ENCODE measurements at places on chromosomes 2 and 18.

- no peak for DNase-seq
Measured at GRCh38 chr2:12762976-12763375, 46.2 kb downstream of the TRIB2 start.

GRCh38 chr2:185127412-185127811 lies 529.1 kb downstream of the ZNF804A start:
- DNase-seq, result no peak

DNA sequence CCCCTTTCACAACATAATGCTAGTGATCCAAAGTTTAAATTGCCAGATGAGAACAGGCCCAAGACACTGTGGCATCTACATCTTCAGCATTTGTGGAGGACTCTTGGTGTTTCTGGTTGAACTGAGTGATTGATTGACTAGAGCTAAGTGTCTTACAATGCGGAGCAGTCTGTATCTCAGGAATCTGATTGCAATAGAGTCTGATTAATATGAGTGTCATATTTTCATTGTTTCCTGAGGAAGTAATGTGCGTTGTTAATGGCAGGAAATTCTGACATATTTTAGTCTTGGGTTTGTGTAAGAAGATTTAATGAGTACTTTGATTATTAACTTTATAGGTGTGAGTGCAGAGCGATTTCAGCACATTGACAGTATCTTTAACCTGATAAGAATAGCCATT lies 82.0 kb upstream of the PROKR1 start:
- DNase-seq, result no peak

GRCh38 chr18:58177004-58177717 lies 133.1 kb downstream of the NEDD4L start:
- no peak for DNase-seq

DNA sequence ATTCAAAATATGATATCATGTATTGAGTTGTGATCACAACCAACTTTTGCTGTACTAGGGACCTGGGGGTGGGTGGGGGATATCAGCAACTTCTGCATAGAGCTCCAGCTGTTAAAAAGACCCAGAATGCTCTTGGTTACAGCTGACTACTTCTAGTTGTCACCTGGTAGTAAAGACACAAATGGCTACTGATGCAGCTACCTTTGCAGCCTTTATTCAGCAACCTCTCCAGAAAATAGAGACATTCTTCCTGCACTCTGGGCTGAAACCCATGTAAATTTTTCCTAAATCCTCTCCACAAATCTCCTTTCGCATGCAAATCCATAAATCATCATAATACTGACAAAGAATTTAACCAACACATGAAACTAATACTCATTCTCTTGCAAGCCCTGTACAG lies 238.3 kb downstream of the TCF4 start:
- no peak for DNase-seq

DNA sequence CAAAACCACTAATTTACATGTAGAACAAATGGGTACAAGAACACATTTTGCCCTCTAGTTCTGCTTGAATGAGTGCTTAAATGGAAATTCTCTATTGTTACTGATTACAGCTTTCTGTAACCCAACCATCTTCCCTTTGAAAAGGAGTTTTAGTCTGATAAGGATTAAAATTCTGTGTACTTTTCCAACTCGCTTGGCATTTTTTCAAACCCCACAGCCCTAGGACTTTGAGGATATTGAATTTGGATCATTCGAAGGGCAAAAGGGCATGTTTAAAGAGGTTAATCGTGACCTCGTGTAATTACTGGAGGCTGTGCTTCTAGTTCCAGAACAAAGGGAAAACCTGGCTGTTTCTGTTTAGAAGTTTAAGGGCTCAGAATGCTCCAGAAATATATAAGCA lies 432.3 kb downstream of the PID1 start:
- no peak for DNase-seq

DNA sequence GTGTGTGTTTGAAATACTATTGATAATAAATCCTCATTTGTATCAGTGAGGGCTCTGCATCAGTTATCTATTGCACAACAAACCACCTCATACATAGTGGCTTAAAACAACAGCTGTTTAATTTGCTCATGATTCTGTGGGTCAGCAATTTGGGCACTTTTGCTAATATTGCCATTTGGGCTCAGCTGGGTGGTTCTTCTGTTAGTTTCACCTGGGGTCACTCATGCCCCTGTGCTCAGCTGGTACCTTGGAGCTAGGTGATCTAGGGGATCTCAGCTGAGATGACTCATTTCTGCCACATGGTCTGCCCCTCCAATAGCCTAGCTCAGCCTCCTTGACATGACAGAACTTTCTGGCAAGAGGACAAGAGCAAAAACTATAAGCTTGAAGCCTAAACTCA lies 126.3 kb downstream of the LYPD6B start:
- no peak for DNase-seq

DNA sequence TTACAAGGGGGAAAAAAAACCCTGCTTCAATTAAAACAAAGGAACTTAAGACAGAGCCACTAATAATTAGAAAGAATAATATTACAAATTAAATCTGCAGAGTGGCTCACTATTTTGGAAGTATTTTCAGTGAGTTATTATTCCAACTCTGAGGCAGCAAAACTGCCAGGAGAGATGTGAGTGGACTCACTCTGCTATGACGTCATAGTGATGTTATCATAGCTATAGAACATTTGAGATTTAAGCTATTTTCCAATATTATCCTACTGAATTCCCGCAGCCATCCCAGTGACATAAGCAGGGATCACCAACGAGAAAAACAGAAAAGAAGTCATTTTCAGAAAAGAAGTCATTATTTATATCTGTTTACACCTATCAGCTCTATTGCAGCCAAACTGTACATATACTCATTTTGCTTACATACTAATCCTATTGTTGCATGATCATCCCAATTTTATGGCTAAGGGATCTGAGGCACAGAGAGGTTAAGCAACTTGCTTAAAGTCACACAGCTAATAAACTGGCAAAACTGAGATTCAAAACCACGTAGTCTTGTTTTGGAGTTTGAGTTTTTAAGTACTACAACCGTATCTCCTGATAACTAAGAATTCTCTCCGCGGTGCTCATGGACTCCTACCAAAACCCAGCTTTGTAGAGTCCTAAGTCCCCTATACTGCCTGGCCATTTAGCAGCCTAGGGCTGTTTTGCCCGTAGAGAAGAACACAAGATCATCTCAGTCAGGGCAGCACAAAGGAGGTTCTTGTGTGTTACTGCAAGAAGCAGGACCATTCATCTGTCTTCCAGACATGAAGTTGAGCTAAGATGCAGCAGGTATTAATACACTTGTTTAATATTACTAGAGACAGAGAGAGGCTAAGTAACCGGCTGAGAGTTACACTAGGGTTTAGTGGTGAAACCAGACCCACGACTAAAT lies 299.8 kb downstream of the TCF4 start:
- no peak for DNase-seq

DNA sequence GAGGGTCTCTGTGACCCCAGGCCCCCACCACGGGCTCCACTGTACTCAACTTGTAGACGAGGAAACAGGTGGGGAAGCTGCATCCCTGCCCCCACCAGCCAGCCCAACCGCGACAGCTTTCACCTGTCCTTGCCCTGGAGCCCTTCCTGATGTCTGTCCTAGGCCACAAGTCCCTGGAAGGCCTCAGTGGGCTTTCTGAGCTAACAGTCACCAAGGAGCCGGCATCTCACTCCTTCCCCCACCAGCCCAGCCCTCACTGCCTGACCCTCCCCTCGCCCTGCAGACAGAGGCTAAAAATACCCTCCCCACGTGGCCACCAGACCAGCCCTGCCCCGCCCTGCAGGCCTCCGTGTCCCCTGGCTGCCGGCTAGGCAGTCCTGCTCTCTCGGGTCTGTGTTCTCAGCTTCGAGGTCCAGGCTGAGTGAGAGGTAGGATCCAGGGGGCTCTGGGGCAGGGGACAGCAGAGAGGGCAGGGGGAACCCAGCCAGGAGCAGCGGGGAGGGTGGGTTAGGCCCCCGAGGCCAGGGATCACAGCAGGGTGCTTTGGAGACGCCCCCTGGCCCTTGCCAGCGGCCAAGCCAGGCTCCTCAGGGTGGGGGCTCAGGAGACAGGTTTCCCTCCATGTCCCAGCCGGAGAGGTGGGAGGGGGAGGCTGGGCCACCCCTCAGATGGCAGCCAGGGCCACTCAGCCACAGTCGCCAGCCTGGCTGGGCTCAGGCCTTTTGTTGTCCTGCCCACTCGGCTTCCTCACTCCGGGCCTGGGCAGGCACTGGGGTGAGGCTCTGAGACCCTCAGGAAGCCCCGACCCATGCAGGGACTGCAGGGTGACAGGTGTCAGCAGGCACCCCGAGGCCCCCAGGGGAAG lies at the start of gene KLHL30:
Gene KLHL30 (plus strand): TSS at position 338 of the 865 bp plus-strand sequence. CDS start 2,087 bp downstream, outside the sequence.
- DNase-seq, result no peak

DNA sequence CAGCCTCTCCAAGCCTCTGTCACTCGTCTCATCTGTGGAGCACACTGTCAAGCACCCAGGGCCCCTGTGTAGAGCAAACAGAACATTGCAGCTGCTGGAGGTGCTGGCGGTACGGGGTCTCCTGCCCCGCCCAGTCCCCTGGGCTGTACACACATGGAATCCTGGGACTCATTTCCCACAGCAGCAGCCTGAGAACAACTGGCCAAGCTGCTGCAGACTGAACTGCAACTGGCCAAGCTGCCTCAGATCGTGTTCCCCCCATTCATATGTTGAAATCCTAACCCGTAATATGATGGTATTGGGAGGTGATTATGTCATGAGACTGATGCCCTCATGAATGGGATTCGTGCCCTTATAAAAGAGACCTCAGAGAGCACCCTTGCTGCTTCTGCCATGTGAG lies 130.5 kb downstream of the NCK2 start:
- no peak for DNase-seq

DNA sequence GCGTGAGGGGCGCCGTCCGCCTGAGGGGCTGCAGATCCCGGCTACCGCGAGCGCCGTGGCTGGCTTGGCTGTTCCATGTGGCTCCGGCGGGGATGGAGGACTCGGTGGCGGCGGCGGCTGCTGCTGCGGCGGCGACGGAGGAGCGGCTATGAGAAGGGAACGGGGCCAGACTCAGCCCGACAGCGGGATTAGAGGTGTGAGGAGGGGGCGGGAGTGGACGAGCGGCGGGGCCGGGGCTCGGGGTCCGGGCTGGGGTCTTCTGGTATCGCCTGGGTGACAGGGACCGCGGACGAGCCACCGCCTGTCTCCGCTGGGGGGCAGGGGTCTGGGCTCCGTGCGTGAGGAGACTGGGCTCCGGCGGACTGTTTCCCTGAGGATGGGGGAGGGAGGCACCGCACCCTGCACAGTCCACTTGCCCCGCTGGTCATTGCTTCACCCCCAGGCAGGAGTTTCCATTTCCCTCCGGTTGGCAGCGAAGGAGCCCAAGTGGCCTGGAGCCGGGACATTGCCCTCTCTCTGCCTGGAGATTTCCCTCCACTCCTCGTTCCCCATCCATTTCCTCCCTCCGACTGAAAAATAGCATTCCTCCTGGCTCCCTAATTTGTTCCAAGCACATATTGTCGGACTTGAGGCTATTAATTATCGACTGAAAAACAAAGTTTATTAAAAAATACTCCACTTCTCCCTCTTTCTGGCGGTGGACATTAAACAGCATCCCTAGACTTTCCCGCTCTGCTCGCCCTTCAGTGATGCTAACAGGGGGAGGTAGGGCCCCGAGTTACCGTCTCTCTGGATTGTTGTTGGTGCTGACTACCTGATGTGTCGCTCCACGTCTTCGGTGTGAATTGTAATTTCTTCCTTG lies 577 bp downstream of the EHBP1 start:
- no peak for DNase-seq

- DNase-seq, result no peak
Measured at GRCh38 chr2:131519466-131519865, 8.2 kb upstream of the CCDC74A start.

GRCh38 chr2:232363784-232364615 lies 14.6 kb upstream of the ALPP start:
- no peak for DNase-seq

DNA sequence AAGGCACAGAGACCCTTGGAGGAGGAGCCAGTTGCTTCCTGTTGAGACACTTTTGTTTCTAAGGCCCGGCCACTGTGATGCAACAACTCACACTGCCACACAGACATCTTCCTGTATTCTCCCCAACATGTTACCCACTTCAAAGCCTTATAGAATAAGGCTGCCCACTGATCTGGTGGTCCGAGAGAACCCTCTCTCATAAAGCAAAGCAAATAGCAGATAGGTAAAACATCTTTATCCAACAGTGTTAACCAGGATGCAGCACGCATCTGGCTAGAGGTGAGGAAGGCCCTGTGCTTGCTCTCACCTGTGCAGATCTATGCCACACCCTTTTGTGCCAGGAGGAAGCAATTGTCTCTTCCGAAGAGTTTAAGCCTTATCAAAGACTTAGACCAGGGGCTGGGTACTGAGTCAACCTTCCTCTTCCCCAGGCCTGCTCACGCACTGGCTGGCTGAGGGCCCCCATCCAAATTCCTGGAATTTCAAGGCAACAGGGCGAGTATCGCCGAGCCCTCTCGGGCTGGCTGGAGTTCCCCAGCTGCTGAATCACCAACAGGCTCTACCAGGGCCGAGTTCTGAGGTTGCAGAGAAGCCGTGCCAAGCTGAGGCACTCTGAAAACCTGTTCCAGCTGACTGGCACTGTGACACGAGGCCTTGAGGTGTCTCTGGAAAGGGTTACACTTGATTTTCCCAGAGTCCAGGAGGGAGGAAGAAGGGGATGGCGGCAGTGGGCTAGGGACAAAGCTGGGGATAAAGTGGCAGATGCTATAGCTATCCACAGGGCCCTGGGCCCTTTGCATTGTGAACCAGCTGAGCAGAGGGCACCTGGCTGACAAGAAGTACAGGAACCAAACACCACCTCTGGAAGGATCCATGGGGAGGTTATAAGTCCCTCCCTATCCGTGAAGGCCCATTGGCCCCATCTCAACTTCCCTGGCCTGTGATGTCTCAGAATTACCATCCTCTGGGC lies 29.3 kb downstream of the TGFA start:
- DNase-seq, result no peak

- no peak for DNase-seq
Measured at GRCh38 chr2:102063487-102063911, 71.7 kb downstream of the IL1R2 start.

DNA sequence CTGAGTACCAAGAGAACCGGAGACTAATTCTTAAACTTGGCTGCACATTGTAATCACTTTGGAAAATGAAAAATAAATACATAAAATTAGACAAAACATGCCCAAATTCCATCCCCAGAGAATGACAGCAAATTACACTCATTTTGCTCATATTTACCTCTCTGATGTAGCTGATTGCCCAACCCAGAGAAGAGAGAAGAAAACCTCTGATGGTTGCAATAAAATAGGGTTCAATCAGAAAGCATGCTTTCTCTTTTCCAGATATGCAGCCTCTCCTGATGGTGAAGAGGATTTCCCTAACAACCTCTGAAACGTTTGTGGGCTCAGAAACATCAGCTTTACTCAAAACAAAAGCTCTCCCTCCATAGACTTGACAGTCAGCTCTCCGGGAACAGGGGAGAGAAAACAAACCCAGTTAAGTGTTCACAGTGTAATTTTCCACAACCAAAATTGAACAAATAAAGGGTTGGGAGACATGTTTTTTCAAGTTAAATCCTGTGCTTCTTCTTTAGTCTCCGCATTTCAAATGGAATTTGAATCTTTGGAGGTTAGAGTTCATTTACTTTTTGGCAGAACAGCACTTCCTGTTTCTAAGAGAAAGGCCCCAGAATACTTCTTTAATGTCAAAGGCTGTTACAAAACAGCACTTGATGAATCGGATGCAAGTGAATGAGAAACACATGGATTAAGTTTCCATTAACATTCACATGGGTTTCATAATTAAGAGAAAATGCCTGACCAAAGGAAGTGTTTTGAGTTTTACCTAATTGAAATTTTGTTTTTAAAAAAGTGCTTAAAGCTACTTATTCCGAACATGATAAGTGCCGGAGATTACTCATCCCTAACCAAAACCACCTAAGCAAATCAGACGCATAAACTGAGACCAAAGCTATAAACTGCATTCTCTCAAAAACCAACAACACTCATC lies 570.1 kb upstream of the SYT4 start:
- no peak for DNase-seq

All from stimulated activated CD8-positive, alpha-beta memory T cell treated with anti-CD3 and anti-CD28 coated beads, Interleukin-7, amount 100 ng/mL, for 1 hour (primary cell).